Astrocyte of the hippocampus (primary cell): ENCODE measurements at places on chromosomes 12 and 14.

DNA sequence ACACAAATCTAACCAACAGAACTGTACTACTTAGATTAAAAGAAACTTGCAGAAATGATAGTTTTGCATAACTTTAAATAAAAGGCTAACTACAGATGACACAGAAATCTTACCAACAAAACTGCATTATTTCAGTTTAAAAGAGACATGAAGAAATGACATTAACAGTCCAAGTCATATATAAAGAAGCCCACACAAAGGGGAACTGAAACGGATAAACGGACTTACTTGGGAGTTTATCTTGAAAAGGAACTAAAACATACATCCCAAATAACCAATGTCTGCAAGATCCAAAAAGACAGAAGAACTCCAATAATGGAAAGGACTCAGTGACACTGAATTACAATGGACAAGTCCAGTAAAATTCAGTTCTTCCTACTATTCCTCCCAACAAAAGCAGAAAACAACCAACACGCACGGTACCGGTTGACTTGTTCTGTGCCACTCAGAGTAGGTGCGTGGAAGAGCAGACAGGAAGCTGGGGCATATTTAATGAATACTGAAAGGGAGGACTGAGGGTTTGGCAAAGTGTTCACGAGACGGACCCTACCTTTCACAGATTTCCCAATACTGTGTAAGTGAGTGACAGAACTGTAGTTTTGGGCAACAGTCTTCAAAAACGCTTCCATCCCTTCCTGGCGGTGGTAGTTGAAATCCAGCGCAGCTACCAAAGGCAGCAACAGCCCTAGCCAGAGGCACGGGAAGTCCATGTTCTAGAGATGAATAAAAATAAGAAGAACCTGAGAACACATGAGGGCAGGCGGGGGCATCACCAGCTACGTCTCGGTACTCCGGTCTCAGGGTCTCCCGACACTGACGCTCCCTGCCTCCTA is 627 bp downstream of the CPM start:
- DNase-seq: no peak

DNA sequence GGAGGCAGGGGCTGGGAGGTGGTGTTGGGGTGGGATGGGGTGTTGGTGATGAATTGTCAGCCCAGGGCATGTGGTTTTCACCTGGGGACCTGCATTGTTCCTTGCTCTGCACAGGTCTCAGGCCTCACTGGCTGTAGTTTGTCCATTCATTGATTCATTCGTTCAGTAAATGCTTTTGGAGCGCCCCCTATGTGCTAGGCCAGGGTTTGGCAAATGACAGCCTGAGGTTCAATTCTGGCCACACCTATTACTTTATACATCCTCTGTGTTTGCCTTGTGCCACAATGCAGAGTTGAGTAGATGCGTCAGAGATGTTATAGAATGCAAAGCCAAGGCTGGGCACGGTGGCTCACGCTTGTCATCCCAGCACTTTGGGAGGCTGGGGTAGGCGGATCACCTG is 4.7 kb downstream of the ADCK1 start:
- no peak for DNase-seq

GRCh38 chr12:107967170-107967569 is 161.9 kb upstream of the WSCD2 start:
- no peak for DNase-seq

DNA sequence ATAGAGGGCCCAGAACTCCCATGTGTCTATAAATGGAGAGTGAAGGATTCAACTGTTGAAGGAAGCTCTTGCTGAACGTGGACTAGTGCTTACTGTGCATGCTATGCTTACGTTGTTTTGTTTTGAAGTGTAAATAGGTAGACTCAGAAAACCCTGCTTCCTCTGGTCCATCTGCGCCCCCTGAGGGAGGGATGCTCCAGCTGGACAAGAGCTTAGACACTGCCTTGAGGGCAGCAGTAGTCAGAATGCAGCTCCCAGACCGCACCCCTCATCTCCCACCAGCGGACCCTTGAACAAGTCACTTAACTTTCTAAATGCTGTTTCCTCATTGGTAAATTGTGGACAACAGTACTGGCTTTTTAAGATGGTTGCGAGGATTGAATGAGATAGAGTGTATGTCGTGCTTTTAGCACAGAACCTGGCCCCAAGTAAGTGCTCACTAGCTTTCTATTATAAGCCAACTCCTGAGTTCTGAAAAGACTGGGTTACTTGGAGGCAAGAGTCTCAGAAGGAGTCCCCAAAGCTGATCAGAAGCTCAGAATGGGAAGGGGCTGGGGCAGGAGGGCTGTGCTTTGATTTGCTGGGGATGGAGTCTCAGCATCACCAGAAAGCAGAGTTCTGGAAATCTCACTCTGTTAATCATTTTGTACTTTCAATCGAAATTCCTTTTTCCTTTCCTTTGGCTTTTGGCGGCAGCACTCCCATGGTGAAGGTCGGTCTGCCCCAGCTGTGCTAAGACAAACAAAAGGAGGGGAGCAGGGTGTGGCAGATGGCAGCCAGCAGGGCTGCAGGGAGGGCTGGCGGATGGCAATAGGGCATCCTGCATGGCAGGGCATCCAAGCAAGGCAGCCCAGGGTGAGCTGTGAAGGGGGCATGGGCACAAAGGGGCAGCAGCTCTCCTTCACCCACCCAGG is 15.6 kb downstream of the AGAP2 start:
- no peak for DNase-seq

- DNase-seq: no peak
Observed at GRCh38 chr12:76679778-76680177, 84.1 kb upstream of the ZDHHC17 start.

DNA sequence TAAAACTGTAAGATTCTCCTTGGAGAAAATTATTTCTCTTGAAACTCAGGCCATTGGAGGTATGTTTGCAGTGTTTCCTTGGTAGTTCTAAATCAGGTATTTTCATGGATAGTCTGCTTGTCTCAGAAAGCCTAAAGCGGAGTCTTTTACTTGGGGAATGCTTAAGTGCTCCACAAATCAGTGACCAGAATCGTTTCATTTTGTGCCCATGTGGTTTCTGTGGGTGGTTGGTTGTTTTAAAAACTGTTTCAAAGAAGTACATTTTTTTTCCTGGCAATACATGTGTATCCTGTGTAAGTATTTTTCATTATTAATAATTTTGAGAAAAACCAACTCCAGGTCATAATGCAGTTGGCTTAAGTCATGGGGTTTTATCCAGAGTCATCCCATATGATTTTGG is 33.6 kb downstream of the CCDC91 start:
- DNase-seq: no peak

- peak; percentile 99 for DNase-seq
Observed at GRCh38 chr14:89955745-89956660, at the start of gene TDP1. Gene TDP1, plus strand, starts transcription at chr14:89955927. Its CDS starts 7,188 bp downstream, at chr14:89963115.

GRCh38 chr14:56555921-56556570 is 23.6 kb upstream of the TMEM260 start:
- peak; percentile 60 for DNase-seq

DNA sequence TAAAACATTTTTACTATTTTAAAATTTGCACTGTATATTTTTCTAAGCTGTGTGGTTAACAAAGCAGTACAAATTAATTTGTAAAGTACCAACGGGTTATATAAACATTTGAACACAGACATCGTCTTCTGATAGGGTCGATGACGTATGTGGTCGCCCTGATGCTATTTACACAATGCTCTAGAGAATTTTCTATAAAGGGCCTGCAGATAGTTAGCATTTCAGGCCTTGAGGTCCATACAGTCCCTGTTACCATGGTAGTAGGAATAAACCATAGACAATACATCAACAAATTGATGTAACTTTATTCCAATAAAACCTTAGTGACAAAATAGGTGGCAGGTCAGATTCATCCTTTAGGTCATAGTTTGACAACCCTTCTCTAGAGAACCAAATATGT is 25.7 kb upstream of the PDZRN4 start:
- DNase-seq: no peak

- no peak for DNase-seq
Observed at GRCh38 chr12:105929192-105929591, 209.6 kb downstream of the NUAK1 start.

DNA sequence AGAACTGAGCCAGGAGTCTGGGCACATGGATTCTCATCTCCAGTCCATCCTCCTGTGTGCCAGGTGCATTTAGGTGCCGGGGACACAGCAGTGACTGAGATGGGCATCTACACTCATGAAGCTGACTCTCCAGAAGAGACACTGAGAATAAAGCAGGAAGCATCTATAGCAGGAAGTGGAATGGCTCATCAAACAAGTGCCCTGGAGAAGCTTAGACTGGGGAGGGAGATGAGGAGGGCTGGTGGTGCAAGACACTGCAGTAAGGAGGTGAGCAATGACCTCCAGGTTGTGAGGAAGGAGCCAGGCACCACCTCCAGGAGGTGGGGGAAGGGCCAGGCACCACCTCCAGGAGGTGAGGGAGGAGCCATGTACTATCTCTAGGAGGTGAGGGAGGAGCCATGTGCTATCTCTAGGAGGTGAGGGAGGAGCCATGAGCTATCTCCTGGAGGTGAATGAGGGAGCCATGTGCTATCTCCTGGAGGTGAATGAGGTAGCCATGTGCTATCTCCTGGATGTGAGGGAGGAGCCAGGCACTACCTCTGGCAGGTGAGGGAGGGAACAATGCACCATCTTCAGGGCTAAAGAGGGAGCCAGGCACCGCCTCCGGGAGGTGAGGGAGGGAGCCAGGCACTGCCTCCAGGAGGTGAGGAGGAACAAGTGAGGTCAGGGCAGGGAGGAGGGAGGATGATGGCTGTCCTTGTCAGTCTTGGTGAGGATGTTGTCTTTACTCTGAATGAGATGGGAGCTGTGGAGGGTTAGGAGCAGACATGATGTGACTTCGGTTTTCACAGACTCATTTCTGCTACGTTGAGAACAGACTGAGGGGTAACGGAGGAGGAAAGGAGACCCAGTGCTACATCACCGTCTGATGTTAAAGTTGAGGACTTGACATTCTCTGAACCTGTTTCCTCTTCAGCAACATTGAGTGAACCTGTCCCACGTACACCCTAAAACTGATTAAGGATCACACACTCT is 961.9 kb upstream of the TMEM132C start:
- no peak for DNase-seq

DNA sequence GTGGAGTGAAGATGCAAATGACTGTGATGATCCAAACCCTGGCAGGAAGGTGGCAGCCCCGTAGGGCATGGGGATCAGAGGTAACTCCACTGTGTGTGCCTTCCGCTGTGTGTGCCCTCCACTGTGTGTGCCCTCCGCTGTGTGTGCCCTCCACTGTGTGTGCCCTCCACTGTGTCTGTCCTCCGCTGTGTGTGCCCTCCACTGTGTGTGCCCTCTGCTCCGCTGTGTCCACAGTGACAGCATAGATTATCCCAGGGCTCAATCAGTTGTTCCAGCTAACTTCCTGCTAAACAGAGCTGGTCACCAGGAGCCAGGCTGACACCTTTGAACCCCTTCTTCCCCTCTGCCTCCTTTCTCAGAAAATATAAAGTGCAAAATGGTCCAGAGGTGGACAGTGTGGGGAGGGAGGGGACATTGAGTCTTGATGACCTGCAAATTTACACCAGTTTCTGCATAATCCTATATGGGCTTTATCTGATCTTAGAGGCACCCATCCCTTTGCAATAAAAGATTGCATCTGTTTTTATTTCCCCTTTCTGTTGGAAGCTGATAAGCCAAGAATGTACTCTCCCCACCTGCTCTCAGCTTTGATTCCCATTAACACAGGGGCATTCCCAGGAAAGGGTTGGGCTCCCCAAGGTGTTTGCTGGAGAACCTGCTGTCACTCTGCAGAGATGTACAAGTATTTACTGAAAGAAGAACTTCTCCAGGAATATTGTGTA is 21.6 kb upstream of the HNF1A start:
- no peak for DNase-seq

- no peak for DNase-seq
Observed at GRCh38 chr14:35553808-35554207, 19.8 kb downstream of the INSM2 start.

- peak; percentile 24 for DNase-seq
Observed at GRCh38 chr14:55697414-55697861, 117.4 kb downstream of the KTN1 start.

- DNase-seq: no peak
Observed at GRCh38 chr14:75406856-75407255, 21.0 kb upstream of the JDP2 start.

DNA sequence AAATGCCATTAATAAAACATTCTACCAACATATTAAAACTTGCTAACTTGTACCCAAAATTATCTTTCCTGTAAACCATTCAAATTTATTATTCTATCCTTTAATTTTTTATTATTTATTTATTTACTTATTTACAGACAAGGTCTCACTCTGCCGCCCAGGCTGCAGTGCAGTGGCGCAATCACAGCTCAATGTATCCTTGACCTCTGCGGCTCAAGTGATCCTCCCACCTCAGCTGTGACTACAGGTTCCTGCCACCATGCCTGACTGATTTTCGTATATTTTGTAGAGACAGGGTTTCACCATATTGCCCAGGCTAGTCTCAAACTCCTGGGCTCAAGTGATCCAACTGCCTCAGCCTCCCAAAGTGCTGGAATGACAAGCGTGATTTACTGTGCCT is 20.4 kb upstream of the LIN7A start:
- no peak for DNase-seq

GRCh38 chr12:122827258-122827657 is 8.0 kb upstream of the HIP1R start:
- no peak for DNase-seq

GRCh38 chr14:50057331-50057730 is 59.0 kb downstream of the VCPKMT start:
- DNase-seq: no peak

- no peak for DNase-seq
Observed at GRCh38 chr14:75543253-75543652, 21.0 kb downstream of the BATF start.

DNA sequence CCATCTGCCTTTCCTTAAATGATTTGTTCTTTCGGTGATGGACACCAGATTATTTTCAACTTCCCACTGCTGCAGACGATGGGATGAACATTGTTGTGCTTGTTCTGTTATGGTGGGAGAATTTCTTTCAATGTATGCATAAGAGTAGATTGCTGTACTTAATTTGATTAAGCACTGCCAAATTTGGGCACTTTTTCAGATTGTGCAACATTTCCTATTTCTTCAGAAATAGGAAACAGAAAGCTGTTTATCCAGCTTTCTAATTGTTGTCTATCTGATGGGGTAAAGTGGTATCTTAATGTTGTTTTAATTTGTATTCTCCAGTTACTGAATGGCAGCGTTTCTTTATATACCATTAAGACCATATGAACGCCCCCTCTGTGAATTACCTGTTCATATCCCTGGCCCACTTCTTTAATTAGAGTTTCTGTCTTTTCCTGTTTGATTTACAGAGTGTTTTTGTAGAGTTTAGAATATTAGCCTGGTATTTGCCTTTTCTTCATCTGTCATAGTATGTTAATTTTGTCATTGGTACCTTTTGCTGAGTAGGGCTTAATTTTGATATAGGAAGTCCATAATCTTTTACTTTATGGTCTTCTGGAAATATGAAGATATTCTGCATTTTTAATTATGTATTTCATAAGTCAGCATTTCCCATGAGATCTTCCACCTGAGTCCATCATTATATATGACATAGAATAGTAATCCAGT is 59.6 kb downstream of the DIP2B start:
- DNase-seq: no peak

DNA sequence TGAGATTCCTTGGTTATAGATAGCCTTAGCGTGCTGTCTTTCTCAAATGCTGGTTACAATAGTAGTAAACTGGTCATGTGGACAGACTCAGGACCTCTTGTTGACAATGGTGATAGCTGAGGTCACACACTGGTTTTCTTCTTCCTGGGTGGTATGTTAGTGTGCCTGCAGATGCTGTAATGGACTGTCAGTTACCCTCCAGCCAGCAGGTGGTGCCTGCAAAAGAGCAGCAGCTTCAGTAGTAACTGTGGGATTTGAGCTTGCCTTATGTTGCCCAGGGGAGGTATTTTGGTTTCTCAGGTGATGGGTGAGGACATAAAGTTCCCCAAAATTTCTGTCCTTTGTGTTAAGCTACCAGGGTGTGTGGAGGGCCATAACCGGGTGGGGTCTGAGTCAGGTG is 33.7 kb upstream of the SCAF11 start:
- no peak for DNase-seq

- DNase-seq: no peak
Observed at GRCh38 chr14:58744801-58745394, 107.1 kb downstream of the DACT1 start.
